Mammary epithelial cell (primary cell): ENCODE measurements at places on chromosomes 2 and 18. TPM values are rescaled to one million over a fixed set of nuclear protein-coding genes. Genes with fewer than 3 reads are reported as not detected.
A peak's percentile ranks its signal among the peaks of the same experiment; 100 is the strongest.

KIF1A gene
- polyA plus RNA-seq, result not detected

GRCh38 chr2:157971702-157972101 is 95.6 kb upstream of the ACVR1 start:
- DNase-seq, result peak; percentile 67

GRCh38 chr2:237699870-237700511 is 72.6 kb downstream of the LRRFIP1 start:
- no peak for DNase-seq

NAPG gene
- polyA plus RNA-seq, result 15.1 TPM

GRCh38 chr2:159185401-159186130 is 100.9 kb downstream of the WDSUB1 start:
- DNase-seq, result no peak
